Stimulated activated CD4-positive, alpha-beta T cell treated with anti-CD3 and anti-CD28 coated beads, TNF-alpha, amount 100 ng/mL, for 24 hours (primary cell): ENCODE measurements at places on chromosomes 2 and 18.

GRCh38 chr2:160309585-160309984 is 109.5 kb upstream of the ITGB6 start:
- no peak for DNase-seq

- DNase-seq, result no peak
Observed at GRCh38 chr2:207256476-207257207, 90.9 kb upstream of the KLF7 start.

DNA sequence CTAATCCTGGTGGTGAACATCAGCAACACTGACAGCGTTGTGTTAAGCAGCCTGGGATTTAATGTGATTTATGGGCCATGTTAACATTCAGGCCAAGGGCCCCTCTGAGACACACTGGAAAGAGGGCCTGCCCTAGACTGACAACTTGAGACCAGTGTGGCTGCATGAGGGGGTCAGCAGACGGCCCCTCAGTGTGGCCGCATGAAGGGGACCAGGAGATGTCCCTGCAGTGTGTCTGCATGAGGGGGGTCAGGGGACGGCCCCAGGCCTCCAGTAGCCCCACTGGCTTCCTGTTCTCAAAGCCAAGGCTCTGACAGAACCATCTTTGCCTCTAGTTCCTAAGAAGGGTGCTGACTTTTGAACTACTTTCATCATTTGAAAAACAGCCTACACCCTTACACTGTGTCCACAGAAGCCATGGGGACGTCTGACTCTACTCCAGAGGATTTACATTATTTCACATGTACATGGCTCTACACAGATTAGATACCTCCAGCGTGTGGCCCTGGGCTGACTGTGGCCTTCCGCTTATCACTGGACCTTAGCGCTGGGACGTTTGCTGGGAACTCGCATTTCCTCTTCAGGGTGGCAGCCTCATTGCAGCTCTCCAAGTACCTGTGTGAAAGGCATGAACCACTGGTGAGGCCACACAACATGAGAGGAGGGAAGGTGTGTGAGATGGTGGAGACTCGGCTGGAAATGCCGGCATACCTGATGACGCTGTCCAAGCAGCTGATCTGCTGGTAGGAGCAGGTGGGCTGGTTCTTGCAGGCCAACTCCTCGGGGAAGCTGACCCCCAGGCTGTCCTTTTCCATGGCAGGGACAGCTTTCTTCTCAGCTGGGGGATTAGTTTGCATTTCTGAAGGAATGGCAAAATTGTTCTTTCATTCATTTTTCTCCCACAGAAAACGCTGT is 18.2 kb upstream of the HES6 start:
- DNase-seq, result no peak

GRCh38 chr2:192140236-192140839 is 54.4 kb downstream of the TMEFF2 start:
- no peak for DNase-seq

DNA sequence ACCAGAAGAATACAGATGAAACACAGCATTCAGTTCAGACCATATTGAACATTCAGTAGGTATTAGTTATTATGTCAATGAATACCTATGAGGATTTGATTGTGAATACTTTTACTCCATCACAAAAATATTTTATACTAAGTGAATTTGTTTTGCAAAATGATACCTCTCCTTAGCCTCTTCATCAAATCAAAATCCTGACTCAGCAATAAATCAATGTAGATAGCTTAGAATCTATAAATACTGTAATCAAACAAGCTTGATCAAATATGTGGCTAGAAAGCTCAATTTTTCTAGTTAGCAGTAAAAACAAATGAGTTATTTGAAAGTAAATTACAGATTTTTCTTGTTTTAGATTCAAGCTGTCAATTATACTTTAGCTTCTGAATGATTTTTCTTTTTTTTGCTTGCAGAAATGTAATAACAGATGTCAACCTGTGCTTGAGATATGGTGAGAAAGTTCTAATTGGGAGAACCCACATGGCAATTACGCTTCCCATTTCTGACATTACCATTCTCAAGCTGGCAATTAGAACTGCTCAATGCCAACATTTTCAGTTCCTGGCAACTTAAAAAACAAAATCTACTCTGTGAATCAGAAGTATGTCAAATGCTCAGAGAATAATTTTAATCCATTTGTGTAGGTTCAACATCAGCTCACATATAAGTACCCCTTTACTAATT is 109.6 kb downstream of the PRELID3A start:
- DNase-seq, result no peak

GRCh38 chr2:17958466-17959092 is 80.1 kb downstream of the KCNS3 start:
- no peak for DNase-seq

- no peak for DNase-seq
Observed at GRCh38 chr18:55509631-55510324, 78.2 kb downstream of the TCF4 start.

DNA sequence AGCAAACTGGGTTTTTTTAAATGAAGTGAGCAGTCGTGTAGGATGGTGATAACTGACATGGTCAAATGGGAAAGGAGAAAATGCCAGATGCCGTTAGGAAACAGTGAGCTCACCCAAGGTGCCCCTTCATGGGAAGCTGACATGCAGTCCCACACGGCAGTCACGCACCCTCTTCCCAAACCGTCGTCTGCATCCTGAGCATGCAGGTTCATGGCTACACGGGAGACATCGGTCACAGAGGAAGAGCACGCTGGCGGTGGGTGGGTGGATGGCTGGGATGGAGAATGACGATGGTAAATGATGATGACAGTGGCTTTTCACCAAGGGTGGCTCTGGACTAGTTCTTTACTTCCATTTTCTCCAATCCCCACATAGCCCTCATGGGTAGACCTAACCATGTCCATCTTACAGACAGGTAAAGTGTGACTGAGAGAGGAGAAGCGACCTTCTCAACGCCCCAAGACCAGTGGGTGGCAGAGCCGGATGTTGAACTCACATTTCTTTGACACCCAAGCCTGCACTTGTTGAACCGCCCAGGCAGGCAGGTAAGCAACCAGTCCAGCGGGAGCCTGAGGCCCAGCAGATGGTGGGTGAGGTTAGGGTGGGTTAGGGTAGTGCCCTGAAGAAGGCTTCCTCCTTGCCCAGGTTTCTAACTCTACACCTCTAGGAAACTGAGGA is 44.5 kb downstream of the TNS1 start:
- DNase-seq, result no peak

DNA sequence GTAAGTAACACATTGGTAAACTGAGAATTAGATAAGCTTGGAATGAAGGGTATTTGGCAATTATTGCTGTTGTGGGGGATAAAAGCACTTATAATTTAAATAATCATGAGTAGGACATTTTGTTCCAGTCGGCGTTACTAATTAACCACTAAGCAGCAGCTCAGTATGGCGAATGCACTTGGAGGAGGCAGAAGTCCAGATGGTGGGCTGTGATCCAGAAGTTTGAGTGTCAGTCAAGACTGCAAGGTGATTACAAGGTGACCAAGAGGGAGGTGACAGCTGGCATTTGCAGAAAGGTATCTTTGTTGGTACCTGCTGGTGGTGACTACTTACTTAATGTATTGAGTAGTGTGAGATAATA is 643.6 kb upstream of the FAM98A start:
- no peak for DNase-seq

DNA sequence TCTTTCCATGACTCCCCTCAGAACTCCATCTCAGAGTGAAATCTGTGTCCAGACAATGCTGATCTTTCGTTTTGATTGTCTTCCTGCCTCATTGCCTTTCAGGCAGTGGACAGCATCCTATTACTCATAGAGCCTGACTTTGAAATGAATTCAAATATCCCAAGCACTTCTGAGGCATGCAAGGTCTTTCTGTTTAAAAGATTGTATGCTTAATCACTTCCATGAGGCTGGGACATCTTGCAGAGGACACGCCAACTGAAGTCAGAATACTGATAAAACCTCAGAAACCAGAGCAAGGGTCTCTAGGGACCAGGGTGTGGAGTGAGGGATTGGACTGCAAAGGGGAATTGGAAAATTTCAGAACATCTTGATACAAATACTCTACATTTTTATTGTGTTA is 836.5 kb upstream of the ID2 start:
- no peak for DNase-seq

DNA sequence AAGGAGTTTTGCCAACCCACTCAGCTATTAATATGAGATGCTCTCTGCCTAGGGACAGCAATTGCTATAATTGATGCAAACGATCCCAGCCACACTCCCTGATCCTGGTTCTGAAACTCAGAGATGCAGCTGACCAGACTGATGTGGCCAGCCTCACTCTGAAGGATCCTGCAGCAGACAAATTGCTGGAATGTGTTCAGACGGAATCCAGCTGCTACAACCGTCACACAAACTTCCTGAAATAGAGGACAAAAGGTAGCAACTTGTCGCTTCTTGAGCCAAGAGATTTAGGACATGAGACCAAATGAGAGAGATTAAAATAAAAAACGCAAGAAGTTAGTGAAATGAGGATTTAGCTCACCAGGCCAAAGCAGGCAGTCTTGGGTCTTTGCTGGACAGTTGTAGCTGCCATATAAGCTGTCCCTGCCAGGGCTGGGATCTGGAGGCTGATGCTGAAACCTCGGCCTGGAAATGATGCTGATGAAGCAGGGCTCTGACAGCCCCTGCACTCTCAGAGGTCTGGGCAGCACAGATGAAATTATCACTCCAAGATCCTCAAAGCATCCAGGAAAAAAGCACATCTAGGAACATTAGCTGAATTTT is 8.3 kb upstream of the YWHAQ start:
- no peak for DNase-seq

GRCh38 chr2:71863396-71863795 is 284.3 kb downstream of the CYP26B1 start:
- DNase-seq, result no peak

DNA sequence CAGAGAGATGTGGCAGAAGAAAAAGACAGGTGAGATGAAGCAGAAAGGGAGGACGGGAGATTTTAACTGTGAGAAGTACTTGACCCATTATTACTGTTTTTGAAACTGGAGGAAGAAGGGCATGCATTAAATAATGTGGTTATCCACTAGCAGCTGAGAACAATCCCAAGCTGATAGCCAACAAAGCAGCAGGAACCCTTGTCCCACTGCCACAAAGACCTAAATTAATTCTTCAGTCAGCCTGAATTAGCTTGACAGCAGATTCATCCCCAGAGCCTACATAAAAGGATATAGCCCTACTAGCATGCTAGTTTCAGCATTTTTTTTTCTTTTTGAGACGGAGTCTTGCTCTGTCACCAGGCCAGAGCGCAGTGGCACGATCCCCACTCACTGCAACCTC is 19.5 kb upstream of the REG3A start:
- DNase-seq, result no peak

GRCh38 chr18:52391810-52392559 is 52.0 kb downstream of the DCC start:
- DNase-seq, result no peak

GRCh38 chr2:53286345-53286744 is 481.3 kb upstream of the CHAC2 start:
- no peak for DNase-seq

DNA sequence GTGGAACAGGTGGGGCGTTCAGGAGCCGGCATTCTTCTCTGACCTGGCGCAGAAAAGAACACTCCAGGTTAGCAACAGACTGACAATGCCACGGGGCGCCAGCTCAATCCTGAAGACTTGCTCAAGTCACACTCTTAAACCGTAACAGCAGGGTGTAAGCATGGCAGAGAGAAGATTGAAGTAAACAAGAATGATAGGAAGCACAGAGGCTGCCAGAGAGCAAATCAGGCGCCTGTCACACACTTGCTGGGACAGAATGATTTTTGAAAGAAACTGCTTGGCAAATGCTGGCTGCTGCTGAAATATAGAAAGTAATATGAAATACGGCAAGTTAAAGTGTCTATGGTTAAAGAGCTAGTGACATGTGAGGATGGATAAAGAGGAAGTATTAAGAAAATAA is 80.5 kb downstream of the MEP1B start:
- DNase-seq, result no peak

GRCh38 chr2:131153529-131153928 is 48.4 kb downstream of the PLEKHB2 start:
- DNase-seq, result no peak

GRCh38 chr18:54957996-54958395 is 1.3 kb downstream of the CCDC68 start:
- no peak for DNase-seq

DNA sequence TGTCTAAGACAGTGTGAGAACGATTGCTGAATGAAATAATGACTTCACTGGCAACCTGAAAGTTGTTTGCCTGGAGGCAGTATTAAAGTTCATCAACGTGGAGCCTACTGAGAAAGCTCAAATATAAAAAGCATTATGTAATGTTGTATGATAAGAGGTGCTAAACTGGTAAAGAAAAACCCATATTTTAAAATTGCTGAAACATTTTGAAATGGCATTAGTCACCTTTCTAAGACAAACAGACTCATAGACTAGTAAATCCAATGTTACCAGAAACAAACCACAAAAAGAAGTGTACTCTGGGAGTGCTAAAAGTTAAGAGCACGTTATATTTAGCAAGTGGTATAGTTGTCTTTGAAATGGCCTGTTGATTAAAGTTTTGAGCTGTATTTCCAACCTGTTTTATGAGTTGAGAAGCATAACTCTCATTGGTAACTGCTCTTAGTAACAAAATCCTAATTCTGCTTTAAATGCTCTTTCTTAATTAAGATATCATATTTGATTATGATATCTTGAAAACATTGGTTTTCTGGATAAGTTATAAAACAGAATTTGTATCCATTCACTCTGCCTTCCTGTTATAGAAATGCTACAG is 62.7 kb downstream of the CYP1B1 start:
- no peak for DNase-seq

DNA sequence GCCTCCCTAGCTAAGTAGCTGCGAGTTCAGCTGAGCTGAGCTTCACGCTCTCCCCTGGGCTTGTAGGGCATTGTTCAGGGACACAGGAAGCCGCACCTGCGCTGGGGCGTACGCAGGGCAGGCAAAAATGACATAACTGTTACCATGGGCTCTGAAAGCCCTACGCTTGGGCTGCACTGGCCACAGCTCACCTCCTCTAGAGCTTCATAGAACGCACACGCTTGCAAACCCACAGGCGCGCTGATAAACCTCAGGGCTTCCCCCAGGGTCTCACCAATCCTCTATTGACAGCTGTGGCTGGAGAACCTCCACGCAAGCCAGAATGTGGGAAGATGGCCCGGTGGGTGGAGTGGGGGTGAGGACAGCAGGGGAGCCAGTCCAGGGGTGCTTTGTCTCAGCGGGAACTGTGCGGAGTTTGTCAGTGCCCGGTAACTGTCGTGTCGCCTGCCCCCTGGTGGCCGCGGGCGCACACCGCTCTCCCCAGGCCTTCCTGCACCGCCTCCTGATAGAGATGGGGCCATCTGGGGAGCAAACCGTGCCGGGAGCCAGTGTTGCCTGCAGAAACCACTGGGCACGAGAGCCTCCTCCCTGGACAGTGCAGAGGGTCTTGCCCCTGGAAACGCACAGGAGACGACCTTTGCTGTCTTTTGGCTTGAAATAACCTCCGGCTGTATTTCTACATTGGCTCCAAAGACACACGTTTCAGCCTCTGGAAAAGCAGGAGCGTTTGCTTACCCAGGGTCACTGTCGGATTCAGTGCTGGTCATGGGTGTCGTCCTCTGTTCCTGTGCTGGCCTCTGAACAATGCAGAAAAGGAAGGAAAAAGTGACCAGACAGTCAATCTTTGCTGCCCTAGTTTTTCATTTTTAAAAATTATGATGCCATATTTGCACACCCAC is 17.0 kb upstream of the CIDEA start:
- DNase-seq, result peak; percentile 37
